ENCODE measurements at places on chromosomes 2 and 18.
A peak's percentile ranks its signal among the peaks of the same experiment; 100 is the strongest.

- ATAC-seq: no peak
Observed at GRCh38 chr18:26268454-26268853, 42.2 kb downstream of the TAF4B start.

DNA sequence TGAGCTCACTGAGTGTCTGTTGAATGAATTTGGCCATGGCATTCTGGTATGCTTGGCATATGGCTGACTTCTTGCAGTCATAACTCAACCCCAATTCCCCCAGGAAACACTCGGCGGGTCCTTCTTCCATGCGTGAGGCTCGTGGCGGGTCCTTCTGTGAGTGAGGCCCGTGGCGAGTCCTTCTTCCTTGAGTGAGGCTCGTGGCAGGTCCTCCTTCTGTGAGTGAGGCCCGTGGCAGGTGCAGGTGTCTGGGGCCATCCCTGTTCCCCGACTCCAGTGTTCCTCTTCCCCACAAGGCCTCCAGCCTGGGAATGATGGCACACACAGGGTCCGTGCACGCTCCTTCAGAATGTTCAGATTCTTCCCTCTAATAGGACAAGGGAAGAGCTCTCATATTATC, 169.0 kb downstream of the EIPR1 start:
- no peak for ATAC-seq

- no peak for ATAC-seq
Observed at GRCh38 chr2:214591366-214591765, 180.5 kb downstream of the VWC2L start.

DNA sequence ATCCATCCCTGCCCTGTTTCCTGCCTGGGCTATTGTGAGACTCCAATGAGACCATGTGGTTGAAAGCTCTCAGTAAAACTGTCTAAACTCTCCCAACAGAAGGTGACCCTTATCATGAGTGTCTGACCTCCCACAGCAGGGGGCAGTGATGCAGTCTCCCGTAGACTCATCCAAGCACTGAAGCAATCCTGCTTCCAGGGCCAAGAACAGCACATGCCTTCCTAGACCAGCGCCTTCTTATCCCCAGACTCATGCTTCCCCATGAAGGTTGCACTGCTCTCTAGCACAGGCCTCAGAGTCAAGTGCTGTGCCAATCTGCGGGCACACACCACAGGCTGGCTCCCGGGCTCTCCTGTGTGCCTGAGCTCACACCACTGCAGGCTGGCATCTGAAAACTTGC, 112.3 kb downstream of the TNS1 start:
- no peak for ATAC-seq

DNA sequence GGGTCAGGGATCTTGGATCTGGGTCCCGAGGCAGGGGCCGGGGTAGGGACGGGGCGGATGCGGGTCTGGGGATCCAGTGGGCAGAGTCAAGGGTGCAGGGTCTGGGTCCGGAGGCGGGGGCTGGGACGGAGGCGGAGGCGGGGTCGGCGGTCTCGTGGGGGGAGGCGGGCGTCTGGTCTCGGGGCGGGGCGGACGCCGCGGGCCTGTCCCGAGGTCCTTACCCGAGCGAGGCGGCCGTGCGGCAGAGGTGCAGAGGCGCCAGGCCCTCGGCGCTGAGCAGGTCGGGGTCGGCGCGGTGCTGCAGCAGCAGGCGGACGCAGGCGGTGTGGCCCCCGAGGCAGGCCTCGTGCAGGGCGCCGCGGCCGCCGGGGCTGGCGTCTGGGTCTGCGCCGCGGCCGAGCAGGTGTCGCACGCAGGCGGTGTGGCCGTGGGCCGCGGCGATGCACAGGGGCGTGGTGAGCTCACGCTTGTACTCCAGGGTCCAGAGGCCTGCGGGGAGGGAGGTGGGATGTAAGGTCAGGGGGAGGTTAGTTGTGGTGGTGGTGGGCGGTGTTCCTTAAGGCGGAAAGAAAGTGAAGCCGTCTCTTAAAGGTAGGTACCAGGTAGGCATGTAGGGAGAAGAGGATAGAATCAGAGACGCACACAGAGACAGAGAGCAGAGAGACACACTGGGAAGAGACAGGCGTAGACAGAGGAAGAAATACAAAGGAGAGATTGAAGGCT, 26.6 kb downstream of the ASB18 start:
- no peak for ATAC-seq

- no peak for ATAC-seq
Observed at GRCh38 chr18:54303408-54303807, 34.1 kb downstream of the POLI start.

DNA sequence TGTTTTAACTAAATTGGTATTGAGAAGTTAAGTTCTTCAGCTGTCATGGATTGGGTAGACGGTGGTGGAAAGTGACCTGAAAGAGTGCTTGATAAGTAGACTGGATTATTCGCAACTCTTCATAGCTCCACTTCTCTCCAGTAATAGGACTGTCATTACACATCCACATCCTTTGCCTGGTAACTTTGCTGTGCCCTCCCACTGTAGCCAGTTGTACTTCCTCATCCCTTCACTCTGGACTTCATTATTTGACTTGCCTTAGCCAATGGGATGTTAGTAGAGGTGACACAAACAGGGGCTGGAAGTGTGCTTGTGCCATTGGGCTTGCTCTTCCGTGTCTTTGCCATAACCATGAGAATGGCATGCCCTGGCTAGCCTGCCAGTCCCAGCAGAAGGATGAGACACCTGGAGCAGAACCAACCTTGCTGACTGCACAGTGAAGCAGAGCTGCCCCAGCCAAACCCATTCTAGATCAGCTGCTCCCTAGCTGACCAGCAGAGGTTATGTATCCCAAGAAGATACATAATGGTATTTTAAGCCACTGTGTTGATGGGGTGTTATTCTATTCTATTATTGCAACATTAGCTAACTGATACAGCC, 16.9 kb downstream of the QPCT start:
- no peak for ATAC-seq

DNA sequence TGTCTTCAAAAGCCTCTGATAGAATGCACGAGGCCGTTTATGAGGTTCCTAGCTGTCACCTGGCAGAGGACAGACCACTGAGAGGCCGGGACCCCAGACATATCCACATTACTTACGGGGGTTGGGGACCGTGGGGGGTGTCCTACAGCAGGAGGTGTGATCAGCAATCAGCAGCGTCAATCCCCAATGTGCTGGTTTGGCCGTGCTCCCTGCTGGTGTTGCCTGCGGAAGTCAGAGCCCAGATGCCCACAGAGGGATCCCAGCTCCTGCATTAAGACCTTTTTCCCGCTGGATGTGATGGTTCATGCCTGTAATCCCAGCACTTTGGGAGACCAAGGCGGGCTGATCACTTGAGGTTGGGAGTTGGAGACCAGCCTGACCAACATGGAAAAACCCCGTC, 20.8 kb upstream of the SP5 start:
- ATAC-seq: no peak

- ATAC-seq: peak; percentile 80
Observed at GRCh38 chr2:181305301-181306123, 151.7 kb upstream of the ITGA4 start.

GRCh38 chr2:227890495-227891079, 19.2 kb downstream of the DAW1 start:
- peak; percentile 60 for ATAC-seq

DNA sequence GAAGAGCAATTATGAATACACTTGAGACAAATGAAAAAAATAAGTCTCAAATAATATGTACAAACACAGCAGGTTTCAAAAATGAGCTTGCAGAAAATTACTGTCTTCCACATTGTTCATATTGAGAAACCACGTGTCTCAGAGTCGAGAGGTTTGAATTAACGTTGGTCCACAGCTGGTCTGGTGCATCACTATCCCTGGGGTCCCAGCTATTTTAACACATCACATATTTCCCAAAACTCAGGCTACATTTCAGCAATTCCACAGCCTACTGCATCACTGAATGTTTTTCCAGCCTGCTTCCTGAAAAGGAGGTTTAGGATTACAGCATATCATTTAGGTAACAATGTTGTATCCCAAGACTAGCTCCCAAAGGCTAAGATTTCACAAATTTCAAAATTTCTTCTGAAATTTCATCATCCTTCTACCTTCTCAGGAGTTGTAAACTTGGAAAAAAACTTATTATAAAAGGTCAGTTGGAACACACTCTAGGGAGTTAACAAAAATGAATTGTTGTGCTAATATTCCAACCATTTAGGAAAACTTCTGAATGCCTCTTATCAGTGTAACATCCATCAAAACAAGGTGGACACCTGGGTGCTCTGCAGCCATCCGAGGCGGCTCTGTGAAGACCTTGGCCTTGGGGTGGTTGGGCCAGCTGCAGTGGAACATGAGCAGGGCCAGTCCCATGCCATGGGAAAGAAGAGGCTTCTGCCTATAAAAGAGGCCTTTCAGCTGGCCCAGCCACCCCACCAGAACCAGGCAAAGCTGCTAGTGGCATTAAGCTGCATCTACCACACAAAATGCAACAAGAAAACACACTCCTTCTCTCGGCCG, 198.1 kb upstream of the RBBP8 start:
- ATAC-seq: no peak

DNA sequence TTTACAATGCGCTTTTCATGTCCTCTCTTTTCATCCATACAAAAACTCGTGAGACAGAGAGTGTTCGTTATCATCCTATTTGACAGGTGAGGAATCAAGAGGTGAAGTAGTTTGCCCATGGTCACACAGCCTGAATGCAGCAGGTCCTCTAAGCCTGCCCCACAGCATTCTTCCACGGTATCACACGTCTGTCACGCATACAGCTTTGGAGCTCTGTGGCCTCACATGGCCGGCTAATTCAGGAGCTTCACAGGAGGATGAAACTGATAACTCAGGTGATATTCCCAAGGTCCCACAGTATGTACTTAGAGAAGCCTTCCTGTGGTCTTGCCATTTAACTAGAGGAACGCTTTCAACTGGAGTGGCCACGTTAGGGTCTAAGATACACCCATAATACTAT, 59.0 kb downstream of the MYO5B start:
- no peak for ATAC-seq

DNA sequence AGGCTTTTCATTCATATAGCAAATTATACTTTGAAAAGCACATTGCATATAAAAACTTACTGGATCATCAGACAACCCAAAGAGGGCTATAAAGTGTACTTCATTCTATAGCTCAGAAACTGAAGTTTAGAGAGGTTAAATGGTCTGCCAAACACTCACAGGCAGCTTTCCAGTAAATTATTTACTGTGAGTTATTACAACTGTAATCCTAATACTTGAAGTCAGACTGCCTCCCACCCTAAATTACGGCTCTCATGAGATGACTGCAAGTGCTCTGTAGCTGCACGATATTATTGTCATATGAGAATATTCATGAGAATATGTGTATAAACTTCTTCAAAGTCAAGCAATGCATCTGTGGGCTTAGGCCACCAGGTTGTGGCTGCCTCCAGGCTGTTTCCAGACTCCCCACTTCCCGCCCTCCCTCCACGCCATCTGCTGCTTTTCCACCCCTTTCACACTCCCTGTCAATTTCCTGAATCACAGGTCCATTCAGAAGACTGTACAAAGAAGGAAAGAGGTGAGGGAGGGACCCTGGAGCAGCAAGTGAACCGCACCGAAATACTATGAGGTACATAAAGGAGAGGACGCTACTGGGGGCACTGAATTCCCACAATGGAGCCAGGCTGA, 111.1 kb upstream of the SPOPL start:
- no peak for ATAC-seq

GRCh38 chr2:160283675-160284074, 83.6 kb upstream of the ITGB6 start:
- no peak for ATAC-seq

DNA sequence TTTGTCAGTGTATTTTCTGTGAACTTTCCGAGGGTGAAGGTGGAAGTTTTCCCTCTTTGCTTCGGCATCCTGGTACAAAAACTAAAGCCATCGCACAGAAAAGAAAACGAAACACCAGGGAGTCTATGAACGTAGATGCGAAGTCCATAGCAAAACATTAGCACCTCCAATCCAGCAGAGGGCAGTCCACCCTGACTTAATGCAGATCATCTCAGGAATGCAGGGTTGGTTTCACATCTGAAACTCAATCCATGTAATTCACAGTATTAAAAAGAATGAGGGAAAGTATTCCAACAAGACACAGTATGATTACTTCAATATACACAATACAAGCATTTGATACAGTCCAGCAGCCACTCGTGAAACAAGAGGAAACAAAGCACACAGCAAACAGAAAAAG, 70.8 kb downstream of the RTP5 start:
- ATAC-seq: no peak

DNA sequence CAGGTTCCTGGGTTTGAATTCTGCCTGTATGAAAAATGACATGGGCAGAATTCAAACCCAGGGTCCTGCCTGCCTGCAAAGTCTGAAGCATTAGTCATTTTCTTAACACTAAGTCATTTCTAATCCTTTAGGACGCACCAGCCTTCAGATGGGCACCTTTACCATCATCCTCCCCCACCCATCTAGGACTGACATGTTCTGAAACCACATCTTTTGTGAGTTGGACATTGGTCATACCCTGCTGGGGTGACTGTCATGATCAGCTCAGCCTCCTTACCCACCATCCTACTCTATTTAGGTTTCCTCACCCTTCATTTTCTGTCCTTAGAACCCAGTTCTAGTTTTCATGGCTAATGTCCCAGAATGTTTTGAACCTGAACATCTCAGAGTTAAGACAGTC, 104.9 kb downstream of the TRIB2 start:
- peak; percentile 79 for ATAC-seq

GRCh38 chr2:98547092-98547790, 61.1 kb downstream of the COA5 start:
- peak; percentile 14 for ATAC-seq

- ATAC-seq: no peak
Observed at GRCh38 chr2:209314653-209315052, 109.2 kb upstream of the MAP2 start.

- no peak for ATAC-seq
Observed at GRCh38 chr18:12155996-12156395, 62.4 kb downstream of the ANKRD62 start.

- no peak for ATAC-seq
Observed at GRCh38 chr18:64474255-64474654, 325.4 kb upstream of the LINC00305 start.

- ATAC-seq: no peak
Observed at GRCh38 chr2:153780241-153780640, 91.5 kb upstream of the GALNT13 start.

GRCh38 chr2:239807568-239807967, 217.6 kb downstream of the NDUFA10 start:
- ATAC-seq: no peak

GRCh38 chr2:16235747-16236146, 295.4 kb downstream of the MYCN start:
- ATAC-seq: no peak

- no peak for ATAC-seq
Observed at GRCh38 chr2:39923455-39923854, 144.4 kb upstream of the THUMPD2 start.

DNA sequence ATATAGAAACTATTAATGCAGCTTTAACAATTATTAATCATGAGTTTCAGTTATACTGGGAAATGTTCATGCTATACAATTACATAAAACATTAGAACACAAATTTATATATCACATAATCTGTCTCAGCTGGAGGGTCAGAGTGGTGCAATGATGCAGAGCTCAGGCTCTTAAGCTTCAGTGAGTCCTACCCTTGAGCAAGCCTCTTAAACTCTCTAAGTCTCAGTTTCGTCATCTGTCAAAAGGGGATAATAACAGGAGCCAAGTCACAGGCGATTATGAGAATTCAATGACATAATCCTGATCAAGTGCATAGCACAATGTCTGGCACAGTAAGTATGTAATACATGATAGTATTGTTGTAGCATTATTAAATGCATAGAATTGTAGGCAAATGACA, 46.0 kb downstream of the LAMA1 start:
- ATAC-seq: no peak

- ATAC-seq: peak; percentile 24
Observed at GRCh38 chr2:38806015-38806732, 28.2 kb downstream of the GEMIN6 start.

GRCh38 chr2:237533668-237534161, 32.7 kb upstream of the PRLH start:
- ATAC-seq: peak; percentile 26

GRCh38 chr2:227765788-227766372, 20.2 kb downstream of the SCYGR8 start:
- no peak for ATAC-seq

Data from activated T-helper 17 cell treated with anti-CD3 and anti-CD28 coated beads, Interleukin-2, amount 50 U/mL, for 72 hours (primary cell).